Stimulated activated CD4-positive, alpha-beta T cell treated with anti-CD3 and anti-CD28 coated beads, Interleukin-15, amount 100 ng/mL, for 24 hours (primary cell): ENCODE measurements at places on chromosomes 2 and 18.

- no peak for DNase-seq
Measured at GRCh38 chr2:177078416-177078815, 134.2 kb upstream of the HNRNPA3 start.

DNA sequence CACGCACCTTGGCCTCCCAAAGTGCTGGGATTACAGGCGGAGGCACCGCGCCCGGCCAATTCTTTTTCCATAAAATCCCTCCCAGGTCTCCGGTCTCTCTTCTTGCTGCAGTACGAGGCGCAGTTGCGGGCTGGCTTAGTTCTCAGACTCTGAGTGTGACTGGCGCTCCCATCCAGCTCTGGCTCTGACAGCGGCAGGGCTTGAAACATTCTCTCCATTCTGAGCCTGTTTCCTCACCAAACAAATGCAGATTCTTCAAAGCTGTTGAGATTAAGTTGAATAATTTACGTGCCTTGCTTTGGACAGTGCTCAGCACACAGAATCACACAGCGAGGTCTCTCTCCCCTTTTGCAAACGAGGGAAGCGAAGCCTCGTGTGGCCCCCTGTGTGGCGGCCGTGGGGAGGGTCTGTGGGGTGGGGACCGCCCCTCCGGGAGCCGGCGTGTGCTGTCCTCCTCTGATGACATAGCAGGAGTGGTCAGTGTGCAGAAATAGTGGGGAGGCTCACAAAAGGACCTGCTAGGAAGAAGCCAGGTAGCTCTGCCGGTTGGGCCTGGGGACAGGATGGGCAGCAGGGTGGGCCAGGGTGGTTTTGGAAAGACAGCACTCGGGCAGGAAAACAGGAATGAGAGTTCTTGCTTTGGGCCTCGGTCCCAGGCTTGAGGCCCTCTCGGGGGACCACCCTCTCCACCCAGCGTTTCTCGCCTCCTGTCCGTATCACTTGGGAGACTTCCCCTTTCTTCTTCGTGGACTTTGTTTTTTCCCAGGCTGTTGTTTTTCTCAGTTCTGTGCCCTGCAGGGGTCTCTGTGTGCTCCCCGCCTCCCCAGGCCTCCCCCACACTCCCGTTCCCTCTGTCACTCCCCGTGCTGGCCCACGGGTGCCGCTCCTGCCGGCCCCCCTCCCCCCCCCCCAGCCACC, 75.0 kb downstream of the KCNG2 start:
- DNase-seq, result no peak

DNA sequence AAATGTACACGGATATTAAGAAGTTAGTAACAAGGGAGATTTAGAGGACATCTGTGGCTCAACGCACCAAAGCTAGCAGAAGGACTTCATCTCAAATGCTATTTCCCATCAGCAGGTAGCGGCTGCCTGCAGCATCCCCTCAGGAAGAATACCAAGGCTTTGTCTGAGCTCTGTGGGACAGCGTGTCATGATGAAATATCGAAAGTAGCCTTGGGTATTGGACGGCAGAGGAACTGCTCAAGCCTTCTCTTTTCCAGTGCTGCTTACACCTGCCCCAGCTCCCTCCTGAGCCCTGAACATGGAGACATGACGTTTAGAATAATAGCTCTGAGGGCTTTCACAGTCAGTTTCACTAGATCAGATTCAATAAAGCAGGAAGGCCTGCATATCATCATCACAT, 241.6 kb downstream of the SUCLG1 start:
- DNase-seq, result no peak

GRCh38 chr2:162113776-162114168, 38.3 kb downstream of the GCG start:
- no peak for DNase-seq

DNA sequence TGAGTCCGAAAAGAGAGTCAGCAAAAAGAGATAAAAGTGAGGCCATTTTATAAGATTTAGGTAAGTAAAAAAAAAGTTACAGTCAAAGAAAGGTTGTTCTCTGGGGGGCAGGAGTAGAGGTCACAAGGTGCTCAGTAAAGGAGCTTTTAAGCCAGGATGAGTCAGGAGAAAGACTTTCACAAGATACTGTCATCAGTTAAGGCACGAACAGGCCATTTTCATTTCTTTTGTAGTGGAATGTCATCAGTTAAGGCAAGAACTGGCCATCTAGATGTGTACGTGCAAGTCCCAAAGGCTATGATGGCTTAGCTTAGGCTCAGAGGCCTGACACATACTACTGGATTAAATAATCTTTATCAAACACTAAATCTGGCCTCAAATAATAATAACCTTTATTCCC, 1207.3 kb upstream of the FAM98A start:
- DNase-seq, result no peak

GRCh38 chr2:40041422-40042382, 262.6 kb upstream of the THUMPD2 start:
- no peak for DNase-seq

DNA sequence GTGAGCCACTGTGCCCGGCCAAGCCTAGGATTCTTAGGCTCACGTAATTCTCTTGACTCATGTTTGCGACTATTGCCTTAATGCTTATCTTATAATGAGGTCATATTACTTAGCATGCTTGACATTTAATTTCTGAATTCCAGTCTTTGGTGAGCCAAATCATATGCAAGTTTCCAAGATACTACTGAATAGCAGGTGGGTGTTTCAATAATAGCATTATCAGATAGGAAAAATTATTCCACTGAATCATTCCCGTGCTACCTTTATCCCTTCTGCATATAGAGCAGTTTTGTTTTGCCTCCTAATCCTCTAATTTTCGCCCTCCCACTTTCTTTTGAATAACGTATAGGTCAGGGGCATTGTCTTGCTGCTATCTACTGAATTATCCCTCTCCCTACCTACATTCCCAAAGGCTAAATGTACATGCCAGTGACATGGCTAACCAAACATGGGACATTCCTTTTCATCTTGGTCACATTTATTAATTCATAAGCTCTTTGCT, 4.9 kb downstream of the DAW1 start:
- DNase-seq, result no peak

DNA sequence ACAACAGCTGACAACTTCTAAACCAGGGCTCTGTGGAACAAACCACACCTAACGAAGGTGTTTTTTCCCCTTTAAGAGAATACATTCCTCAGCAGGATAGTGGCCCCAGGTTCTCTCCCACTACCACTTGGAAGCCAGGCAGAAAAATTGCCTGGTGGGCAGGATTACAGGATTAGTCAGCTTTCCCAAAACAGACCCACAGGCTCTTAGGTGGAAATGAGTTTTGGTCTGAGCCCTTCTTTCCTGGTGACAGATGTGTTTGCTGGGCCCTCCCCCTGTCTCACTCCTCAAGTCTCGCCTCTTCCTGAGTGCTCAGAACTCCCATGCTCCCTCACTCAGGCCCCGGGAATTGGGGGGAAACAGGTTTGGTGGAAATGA, 139.4 kb upstream of the HAAO start:
- DNase-seq, result no peak

GRCh38 chr18:38010971-38011857, 445.6 kb upstream of the CELF4 start:
- DNase-seq, result no peak

DNA sequence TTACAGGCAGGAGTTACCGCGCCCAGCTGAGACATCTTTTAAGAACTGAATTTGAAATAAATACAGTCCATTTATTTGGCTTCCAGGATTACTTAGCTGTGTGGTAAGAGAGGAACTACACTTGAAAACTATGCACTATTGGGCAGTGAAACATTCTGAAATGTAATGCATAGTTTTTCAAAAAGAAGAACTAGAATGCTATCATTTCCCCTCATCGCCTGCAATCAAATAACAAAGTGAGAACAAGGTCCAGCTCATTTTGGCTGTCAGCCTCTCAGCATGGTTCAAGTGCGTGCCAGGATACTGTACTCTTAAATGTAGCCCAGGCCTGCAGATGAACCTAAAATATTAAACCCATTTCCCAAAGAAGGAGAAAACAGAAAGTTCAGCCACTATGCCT, 76.6 kb upstream of the ARL5A start:
- DNase-seq, result no peak

DNA sequence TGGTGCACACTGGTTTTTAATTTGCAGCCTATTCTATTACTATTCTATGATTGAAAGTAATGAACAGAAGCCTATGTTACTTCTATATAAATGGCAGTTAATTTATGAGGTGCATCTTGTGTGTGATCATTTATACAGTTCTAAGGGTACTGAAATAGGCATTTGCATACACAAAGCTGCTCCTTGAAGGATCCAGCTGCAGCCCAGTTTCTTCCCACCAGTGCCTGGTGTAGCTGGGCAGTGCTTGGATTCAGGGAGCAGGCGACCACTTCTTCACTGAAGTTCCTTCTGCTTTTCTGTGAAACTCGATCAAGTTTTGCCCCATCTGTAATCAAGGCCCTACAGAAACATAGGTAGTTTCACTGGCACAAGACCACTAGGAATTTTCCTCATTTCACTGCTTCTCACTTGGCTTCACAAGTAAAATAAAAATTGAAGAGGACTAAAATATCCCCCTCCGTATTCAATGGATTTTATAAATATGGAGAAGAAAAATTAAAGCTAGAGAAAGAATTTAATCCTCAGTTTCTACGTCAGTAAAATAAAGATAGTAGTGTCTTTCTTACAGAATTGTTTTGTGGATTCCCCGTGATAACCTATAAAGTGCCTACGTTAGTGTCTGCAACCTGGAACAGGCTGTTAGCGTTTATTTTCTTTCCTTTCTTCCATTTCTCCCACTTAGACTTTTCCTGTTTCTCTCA, 1.7 kb upstream of the LPIN2 start:
- no peak for DNase-seq

- no peak for DNase-seq
Measured at GRCh38 chr2:50724837-50725236, 307.1 kb downstream of the NRXN1 start.

DNA sequence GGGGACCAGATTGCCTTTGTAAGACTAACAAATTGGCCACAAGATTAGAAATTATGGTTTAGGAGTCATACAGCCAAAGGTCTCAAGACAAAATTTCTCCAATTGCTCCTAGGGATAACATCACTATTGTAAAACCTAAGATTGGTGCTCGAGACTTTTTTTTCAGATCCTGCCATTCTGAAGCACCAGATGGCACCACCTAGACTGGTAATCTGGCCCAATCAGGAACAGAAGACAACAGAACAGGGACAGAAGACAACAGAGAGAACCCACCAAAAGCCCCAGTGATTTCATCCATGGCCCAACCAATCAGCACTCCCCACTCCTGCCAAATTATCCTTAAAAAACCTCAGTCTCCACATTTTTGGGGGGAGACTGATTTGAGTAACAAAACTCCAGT, 66.8 kb downstream of the LINC00305 start:
- DNase-seq, result no peak

DNA sequence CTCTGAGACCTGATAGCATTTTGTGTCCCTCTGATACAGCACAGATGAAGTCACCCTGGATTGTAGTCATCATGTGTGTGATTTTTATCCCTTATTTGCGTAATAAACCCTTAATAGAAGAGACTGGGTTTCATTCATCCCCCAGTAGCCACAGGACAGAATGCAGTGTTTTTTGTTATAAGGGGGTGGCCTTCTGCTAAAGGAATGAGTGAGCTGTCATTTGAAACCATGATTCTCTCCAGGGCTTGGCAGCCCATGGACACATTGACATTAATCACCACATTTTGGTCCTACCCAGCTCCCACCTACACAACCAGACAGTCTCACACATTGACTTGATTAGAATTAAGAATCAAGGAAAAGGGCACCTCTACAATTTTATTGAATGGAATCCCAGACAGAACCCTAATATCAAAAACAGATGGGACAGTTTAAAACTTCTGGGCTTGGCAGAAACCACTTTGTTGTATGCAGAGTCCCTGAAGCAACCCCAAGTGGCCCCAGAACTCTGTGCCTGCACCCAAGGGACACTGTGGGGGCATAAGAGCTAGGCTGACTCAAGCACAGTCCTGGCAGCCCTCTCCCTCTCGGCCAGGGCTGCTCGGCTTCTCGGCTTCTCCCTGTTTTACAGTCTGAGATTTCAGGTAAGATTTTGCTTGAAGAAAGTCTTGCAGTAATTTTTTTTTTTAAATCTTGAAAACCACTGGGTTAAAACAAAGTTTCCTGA, 254.0 kb upstream of the SLC14A2 start:
- no peak for DNase-seq
